ENCODE measurements at places on chromosomes 5 and 9.

DNA sequence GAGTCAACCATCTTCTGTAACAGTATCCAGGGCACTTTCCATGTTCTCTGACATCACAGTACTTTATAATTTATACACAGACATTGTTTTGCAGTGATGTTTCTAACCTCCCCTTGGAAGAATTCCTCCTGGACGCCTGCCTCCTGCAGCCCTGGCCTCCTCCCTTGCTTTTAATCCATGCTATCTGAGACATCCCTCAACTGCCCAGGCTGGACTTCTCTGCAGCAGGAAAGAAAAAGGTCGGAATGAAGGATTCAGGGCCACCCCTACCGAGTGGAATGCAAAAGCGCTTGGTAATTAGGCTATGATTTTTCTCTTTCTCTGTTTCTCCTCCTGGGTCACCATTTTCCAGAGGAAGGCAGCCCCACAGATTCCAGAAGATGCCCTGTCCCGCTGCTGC is 47.0 kb upstream of the SHC3 start:
- DNase-seq = no peak

- DNase-seq = no peak
Observed at GRCh38 chr9:106869028-106869427, 6.1 kb downstream of the ZNF462 start.

DNA sequence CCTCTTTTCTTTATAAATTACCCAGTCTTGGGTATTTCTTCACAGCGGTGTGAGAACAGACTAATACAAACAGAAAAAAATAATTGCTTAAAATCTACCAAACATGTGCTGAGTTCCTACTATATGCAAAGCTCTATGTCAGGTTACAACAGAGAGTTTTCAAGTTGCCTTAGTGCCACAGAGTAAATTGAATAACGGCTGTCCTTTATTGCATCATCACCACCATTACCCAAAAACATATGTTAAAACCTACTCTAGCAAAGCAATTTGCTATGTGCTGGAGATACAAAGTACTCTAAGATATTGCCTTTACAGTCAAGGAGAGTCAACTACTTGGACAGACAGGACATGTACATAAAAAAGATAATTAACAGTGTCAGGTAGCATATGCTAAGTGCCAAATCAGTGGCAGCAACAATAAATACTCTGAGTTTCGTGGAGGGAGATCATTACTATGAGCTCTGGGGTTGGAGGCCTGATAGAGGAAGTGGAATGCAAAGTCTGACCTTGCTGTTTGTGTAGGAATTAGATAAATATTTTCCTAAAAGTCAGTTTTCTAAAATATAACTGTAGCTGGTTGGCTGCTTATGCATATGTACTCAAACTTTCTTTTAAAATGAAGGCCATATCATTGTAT is 1058.7 kb upstream of the WWC1 start:
- DNase-seq = no peak

GRCh38 chr5:176296-176823 is 14.9 kb upstream of the LRRC14B start:
- DNase-seq = no peak

- DNase-seq = no peak
Observed at GRCh38 chr5:4022056-4022670, 426.5 kb downstream of the IRX1 start.

- DNase-seq = no peak
Observed at GRCh38 chr9:128820665-128821583, 2.6 kb downstream of the ENDOG start.

- DNase-seq = no peak
Observed at GRCh38 chr5:32265902-32266301, 46.8 kb downstream of the MTMR12 start.

DNA sequence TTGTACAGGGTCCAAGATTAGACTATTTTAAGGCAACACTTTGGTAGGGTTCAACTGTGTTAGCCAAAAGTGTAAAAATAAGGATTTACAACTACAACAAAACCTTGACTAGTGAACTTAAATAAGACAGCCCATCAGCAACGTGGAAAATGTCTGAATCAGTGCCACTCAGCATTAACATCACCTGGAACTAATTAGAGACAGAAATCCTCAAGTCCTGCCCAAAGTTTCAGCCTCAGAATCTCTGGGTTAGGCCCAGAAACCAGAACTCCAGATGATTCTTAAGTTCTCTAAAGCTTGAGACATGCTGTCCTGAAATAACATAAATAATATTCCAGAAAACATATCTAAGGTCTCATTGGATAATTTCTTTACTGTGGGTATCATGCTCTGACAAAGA is 118.6 kb downstream of the SEMA6A start:
- no peak for DNase-seq

DNA sequence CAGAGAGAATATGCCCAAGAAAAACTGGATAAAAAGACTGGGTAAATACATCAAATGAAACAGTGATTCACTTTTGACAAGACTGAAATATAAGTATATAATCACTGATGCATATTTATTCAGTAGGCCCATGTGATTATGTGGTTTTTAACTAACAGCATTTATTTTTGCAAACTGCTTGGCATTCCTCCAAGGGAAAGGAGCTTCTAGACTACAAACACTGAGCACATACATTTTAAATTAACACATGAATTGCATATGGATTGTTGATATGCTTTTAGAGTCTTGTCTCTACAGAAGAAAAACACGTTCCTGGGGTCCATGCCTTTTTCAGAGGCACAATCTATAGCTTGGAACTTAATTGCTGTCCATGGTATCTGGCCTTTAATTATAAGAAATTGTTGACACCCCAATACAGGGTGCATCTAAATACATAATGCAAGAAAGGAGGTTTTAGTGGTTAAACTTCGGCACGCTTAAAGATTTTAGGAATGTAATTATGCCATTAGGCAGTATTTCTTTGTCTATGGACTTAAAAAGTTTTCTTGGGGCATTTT is 6.9 kb upstream of the MEIKIN start:
- DNase-seq = no peak

GRCh38 chr5:1294206-1294834 is 548 bp downstream of the TERT start:
- DNase-seq = no peak

DNA sequence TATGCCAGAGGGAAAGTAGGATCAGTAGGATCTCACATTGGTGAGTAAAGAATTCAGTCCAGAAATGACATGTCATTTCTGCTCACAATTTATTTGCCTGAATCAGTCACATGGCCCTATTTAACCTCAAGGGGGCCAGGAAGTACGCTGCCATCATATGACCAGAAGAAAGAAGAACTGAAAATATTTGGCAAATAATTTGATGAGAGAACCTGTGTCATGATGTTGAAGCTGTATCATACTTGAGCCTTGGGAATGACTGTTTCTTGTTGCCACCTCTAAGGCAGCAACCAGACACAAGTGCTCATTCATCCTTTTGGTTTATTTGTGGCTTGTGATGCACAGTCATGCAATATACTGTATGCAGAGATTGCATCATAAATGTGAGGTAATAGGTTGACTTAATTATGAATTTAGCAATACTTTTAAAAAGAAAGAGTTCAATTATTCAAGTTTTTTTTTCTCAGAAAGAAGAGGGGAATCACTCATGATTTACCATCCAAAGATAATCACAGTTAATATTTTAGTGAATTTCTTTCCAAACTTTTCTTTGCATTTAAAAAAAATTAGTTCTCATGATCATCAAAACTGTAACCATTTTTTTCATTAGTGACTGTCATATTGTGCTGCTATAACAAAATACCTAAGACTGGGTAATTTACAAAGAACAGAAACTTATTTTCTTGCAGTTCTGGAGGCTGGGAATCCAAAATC is 8.2 kb upstream of the ZFYVE16 start:
- DNase-seq = peak; percentile 32

DNA sequence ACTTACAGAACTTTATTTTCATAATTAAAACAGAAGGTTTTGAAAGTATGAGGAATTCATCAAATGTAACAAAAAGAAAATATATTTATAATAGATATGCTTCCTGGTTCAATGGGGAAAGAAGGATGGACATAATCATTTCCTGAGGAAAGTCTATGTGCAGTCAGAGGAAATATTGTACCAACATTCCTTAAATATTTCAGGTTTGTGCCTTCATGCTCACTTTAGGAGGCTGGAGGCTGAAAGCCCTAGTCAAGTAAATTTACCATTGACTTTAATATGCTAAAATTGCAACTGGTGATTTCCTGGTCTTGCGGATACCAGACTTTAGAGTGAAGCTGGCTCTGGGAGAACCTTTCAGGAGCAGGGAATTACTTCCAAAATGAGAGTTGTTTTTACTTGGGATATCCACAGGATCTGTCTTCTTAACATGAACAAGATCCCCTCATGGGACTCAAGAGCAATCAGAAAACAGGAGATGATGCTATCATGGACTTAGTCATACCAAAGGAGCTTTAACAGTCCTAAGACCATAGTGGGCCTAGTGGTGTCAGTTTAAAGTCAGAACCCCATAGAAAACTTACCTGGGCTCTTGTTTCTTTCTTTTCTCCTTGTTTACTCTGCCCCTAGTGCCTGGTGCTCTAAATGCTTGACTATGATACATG is 762.8 kb upstream of the GRAMD2B start:
- DNase-seq = no peak

DNA sequence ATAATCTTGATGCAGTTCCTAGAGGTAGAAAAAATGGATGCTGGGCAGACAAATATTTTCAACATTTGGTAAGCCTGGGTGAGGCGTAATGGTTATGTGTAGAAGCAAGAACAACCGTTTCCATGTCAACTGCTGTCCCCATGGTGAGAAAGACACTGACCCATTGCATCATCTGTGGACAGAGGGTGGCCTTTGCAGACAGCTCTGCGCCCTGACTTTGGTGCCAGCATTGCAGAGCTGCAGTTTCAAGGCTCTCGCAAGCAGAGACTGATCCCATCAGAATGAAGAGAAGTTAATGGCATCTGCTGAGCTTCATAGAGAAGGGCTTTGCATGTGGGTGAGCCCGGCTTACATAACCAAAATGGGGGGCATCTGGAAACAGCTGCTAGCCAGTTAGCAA is 179.0 kb upstream of the ADRA1B start:
- no peak for DNase-seq

DNA sequence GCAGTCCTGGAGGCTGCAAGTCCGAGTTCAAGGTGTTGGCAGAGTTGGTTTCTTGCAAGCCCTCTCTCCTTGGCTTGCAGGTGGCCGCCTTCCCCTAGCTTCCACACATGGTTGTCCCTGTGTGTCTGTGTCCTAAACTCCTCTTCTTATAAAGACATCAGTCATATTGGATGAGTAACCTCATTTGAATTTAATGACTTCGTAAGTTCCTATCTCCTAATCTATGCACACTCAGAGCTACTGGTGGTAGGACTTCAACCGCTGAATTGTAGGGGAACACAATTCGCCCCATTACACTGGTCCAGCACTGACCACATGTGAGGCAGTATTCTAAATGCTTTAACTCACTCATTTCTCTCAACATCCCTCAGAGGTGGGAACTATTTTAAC is 25.9 kb upstream of the ADAMTS2 start:
- DNase-seq = no peak

DNA sequence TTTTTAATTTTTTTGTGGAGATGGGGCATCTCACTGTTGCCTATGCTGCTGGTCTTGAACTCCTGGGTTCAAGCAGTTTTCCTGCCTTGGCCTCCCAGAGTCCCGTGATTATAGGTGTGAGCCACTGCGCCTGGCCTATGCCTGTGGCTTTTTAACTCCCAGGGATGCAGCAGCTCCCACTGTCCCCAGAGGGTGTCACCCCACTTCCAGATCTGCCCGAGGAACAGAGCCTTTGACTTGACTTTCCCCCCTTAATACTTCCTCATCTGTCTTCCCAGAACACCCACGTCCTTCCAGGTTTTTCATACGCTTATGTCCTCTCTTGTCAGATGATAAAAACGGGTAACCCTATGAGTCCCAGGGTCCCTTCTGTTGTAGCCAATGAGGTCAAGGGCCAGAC is 7.6 kb upstream of the PRRC2B start:
- DNase-seq = no peak

DNA sequence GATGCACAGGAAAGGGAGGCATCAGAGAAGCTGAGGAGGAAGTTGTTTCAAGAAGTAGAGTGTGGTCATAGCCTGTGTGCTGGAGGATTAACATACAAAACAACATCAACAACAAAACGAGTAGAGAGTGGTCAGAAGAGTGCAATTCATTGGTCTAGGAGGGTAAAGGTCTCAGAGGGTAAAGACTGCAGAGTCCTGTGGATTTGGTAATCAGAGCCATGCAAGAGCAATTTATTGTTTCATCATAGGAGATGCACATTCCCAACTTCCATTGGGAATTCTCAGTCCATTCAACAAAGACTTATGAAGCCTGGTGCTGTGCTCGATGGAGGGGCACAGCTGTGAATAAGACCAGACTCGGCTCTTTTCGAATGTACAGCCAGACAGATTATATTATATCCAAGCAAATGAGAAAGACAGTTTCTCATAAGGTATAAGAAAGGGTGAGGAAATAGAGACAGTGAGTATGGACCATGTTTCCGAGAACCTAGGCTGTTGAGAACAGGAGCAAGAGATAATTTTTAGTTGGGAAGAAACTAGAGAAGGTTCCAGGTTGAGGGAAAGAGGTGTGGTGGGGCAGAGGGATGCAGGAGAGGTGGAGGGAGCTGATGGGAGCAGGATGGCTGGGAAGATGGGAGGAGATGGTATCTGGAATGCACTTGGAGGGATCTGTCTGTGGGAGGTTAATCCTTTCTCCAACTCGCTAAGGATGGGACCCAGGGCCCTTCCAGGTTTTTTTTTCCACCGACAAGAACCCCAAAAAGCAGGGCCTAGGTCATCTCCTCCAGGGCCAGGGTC is 7.9 kb upstream of the MYORG start:
- DNase-seq = no peak

GRCh38 chr9:23036416-23036815 is 589.8 kb downstream of the DMRTA1 start:
- no peak for DNase-seq

DNA sequence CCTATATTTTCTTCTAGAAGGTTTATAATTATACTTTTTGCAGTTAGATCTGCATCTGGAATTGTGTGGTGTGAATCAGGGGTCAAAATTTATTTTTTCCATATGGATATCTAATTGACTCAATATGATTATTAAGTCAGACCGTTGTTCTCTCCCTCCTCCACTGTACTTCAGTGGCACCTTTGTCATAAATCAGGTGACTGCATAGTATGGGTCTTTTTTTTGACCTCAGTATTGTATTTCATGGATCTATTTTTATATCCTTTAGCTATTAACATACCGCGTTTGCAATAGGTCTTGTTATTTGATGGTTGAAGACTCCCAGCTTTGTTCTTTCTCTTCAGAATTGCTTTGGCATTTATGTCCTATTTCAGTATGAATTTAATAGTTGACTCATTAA is 107.4 kb downstream of the BOD1 start:
- no peak for DNase-seq

GRCh38 chr5:123358751-123359150 is 64.5 kb downstream of the CEP120 start:
- no peak for DNase-seq

- no peak for DNase-seq
Observed at GRCh38 chr5:69084195-69084594, 9.6 kb upstream of the SLC30A5 start.

- no peak for DNase-seq
Observed at GRCh38 chr5:128885649-128886255, 79.5 kb upstream of the SLC27A6 start.
